ENCODE measurements at places on chromosomes 16 and 17. TPM values are rescaled to one million over a fixed set of nuclear protein-coding genes. Genes with fewer than 3 reads are reported as not detected.

Gene MRPS7
- 62.5 TPM for total RNA-seq

Gene ZNF624
- total RNA-seq: 3.2 TPM

Gene KRTAP4-5
- total RNA-seq: not detected

Gene JUP
- total RNA-seq: 6.1 TPM

Gene DLG4
- total RNA-seq: 18.1 TPM

Gene SEZ6
- total RNA-seq: not detected

Measured in A375 (cell line).